Endothelial cell of umbilical vein (primary cell): ENCODE measurements at places on chromosomes 6 and 20. TPM values are rescaled to one million over a fixed set of nuclear protein-coding genes. Genes with fewer than 3 reads are reported as not detected.

Gene SLC17A1
- not detected in 2 replicates for total RNA-seq

Gene NFYA
- 29.0 and 30.9 TPM in 2 replicates for total RNA-seq

Gene LAMA5
- total RNA-seq = 138 and 145 TPM in 2 replicates

Gene HEY2
- not detected in 2 replicates for total RNA-seq

- peak; percentile 32 for DNase-seq
These were observed 15.8 kb downstream of the REPS1 start for GRCh38 chr6:138972226-138972665.

DNA sequence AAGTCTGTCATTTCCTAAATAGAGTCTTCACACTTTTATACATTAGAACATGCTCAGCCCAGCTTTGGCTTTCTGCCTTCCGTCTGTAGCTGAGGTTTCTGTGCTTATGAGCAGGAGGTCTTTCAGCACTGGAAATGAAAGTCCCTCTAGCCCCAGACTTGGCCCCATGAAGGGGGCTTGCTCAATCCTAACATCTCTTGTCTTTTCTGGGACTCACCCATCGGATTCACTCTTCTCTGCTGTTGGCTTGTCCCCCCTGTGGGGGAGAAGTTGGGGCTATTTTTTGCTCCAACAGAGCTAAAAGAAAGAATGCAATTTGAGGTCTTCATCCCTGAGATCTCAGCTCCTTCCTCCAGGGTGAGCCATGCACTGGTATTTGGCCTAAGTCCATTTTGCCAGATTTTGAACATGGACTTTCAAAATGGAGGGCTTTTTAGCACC is 177.7 kb downstream of the MRPL14 start:
- no peak for DNase-seq

DNA sequence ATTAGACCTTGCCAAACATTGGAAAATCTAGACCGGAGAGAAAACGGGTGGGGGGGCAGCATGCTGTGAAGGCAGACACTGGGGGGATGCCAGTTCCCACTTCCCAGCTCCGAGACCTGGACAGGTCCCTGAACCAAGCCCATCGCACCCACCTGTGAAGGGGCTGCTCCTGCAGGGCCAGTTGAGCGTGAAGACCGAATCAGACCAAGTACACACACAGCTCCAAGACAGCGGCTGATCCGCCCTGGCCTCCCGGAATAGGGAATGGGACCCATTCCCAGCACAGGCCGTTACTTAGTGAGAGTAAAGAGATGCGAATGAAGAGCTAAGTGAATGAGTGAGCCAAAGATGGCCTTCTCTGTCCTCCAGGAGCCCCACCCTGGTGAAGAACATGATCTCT is 41.5 kb upstream of the MDFI start:
- no peak for DNase-seq

GRCh38 chr6:133945158-133945557 is 7.9 kb upstream of the TBPL1 start:
- no peak for DNase-seq

DNA sequence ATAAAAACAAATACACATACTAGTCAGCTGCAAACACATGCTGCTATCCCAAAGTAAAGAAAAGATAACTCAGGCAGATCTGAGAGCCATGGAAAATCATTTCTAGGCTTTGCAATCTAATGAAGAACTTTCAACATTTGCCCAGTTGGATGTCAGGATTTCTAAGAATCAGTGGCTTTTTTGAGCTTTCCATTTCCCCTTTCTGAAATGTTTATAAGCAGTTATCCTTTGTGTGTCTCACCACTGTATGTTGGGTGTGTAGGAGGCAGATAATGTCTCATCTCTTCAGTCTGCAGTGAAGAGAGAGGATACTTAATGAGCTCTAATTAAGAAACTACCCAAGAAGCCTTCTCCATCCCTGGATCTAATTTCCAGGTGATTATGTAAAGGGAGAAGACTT is 43.6 kb downstream of the RGS17 start:
- no peak for DNase-seq

GRCh38 chr6:28789553-28790083 is 134.2 kb downstream of the TRIM27 start:
- DNase-seq = peak; percentile 49

- DNase-seq = no peak
These were observed 80.1 kb upstream of the ID4 start for GRCh38 chr6:19757036-19757435.

DNA sequence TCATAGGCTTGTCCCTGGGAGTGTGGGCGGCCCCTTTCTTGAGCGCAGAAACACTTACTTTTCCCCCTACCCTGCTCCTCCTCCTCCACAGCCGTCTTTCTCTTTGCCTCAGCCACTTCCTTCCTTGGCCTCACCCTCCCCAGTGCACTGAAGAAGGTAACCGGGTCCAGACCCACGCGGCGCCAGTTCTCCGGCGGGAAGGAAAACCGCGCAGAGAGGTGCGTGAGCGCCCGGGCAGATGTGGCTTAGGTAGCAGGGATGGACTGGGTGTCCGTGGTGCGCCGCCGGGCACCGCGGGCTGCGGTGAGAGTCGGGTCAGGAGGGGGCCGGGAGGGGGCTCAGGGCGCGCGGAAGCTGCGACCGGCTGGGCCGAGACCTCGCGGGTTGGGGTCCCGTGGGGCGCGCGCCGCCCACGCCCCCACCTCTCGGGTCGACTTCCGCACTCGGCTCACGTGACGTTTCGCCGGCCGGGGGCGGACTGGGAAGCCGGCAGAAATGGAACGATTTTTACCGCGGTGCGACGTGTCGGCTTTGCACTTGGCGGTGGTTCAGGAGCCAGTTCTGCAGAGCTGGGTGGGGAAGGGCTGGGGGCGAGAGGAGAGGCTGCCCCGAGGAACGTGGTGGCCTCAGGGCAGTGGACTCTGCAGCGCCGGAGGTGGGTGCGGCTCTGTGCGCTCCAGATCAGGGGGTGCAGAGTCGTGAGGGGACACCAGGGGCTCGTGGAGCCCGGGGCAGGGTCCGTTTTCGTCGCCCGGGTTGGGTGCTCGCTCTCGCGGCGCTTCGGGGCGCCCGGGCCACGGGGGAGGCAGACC is at the start of gene ABRACL:
Gene ABRACL (plus strand): TSS at position 88 of the 812 bp plus-strand sequence. CDS start 5,416 bp downstream, outside the sequence.
- DNase-seq = peak; percentile 70

DNA sequence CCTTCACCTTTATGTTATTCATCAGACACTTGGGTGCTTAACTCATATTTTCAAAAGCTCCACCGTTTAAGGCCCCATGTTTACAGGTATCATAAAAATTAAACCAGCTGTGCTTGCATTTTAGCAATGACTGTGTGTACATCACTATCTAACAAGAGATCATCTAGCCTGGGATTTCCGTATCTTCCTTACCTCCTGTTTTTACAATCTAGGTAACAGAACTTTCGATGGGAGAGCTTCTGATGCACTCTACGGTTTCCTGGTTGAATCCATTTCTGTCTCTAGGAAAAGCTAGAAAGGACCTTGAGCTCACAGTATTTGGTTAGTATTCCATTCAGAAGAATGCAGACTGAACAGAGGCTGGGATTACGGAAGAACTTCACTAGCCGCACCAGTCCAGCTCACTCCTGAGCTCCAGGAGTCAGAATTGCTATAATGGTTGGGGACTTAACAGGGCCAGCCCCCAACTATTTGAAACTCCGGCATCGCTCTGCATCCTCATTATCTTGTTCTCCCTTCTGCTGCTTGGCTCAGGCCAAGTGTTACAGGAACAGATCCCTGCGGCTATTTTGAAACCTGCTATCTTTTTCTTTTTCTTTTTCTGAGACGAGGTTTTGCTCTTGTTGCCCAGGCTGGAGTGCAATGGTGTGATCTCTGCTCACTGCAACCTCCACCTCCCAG is 13.0 kb upstream of the CLDN20 start:
- no peak for DNase-seq

DNA sequence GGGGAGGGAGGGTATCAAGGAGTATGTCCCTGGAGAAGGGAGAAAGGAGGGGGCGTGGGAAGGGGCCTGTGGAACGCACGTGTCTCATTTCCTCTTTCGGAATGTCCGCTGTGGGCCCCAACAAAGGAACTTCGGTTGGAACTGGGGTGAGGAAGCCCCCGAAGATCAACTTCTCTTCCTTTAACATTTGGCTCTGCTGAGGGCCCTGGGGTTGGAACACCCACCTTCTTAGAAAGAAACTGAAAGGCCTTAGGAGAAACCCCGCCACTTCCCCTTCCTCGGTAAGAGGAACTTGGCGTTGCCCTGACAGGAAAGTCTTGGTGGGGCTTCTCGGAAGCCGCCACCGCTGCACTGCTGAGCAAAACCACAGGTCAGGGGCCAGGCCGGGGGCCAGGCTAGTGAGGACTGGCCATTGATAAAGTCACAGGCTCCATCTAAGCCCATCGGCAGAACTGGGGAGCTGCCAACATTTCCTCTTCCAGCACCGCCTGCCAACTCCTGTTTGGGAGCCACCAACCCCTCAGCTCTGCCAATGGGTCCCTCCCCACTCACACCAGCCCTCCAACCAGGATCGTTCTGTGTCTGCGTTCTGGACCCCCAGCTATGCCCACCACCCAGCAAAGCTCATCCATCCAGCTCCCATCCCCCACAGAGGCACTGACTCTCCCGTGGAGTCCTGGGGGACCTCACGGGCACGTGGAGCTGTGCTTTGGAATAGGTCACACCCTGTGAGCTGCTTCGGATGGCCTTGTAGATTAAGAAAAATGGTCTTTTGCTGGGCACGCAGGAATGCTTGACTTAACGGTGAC is 44.8 kb downstream of the FGD2 start:
- no peak for DNase-seq

GRCh38 chr6:13807696-13808095 is 6.7 kb downstream of the MCUR1 start:
- DNase-seq = no peak

DNA sequence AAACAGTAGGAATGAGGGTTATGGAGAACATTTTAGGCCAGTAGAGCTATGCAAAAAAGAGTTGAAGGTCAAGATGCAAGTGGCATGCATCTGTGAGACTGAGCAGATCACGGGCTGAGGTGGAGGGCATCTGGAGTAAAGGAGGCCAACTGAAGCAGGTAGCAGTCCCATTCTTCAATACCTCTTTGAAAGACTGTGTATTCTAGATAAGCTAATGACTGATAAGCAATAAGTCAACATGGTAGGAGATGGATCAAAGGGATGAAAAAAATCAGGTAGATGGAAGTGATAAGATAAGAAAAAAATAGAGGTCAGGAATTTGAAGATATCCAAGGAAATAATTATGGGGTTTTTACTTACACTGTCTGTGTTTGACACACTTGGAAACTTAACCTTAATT is 55.6 kb downstream of the ARMC2 start:
- DNase-seq = no peak

DNA sequence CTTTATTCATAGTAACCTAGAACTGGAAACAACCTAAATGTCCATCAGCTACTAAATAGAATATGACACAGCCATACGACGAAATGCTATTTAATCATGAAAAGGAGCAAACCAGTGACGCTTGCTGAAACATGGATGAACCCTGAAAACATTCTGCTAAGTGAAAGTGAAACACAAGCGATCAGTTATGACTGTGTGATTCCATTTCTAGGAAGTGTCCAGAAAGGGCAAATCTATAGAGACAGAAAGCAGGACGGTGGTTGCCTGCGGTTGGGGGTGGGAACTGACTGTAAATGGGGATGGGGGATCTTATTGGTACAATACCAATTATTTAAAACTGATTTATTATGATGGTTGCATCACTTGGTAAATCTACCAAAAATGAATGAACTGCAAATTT is 126.8 kb downstream of the IPCEF1 start:
- DNase-seq = no peak

DNA sequence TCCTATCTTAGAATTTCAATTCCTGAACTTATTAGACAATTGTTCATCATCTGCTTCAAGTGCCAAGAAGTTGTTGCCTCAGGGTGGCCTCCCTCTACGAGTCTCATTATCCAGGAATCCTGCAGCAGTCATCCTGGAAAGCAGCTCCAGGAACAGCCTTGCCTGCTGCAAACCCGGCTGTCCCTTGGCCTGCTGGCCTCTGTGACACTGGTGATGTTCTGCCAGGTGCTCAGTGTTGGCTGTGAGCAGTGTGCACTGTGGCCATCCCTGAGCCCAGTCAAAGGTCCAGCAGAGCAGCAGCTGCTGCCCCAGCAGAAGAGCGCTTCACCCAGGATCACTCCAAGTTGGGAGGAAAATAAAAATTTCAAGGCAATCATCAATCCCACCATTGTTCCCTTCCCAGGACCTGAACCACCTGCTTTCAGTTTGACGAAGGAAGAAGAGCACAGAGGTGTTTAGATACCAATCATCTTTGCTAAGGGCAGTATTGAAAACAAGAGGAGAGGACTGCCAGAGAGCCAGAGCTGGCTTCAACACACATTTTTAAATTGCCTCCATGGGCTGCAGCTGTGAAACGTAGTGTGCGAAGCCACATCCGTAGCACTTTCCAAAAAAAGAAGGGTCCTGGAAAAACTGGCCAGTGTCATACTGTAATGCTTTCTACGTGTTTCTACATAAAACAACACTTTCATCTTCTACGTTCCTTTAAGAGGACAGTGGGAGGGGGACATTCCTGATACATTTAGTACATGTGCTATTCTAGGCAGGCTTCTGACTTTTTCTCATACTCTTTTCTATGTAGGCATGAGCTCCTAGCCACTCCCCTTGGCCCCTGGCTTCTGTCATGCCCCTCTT is 7.2 kb upstream of the FAM50B start:
- DNase-seq = no peak

DNA sequence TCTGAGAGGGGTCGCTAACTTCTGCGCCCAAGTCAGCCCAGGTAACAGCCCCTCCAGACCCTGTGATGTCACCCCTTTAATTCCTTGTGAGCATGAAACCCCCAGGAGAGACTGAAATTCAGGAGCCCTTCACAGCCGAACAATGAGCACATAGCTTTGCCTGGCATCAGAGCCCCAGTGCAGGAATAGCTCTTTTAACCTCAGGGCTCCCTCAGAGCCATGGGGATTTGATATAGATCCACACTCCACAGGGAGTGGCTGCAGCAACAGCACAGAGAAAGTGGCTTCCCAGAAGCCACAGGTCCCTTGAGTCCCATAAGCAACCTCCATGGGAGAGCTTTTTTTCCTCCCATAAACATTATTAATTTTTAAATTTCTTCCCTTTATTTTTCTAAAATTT is 150.0 kb upstream of the MARCKS start:
- no peak for DNase-seq

DNA sequence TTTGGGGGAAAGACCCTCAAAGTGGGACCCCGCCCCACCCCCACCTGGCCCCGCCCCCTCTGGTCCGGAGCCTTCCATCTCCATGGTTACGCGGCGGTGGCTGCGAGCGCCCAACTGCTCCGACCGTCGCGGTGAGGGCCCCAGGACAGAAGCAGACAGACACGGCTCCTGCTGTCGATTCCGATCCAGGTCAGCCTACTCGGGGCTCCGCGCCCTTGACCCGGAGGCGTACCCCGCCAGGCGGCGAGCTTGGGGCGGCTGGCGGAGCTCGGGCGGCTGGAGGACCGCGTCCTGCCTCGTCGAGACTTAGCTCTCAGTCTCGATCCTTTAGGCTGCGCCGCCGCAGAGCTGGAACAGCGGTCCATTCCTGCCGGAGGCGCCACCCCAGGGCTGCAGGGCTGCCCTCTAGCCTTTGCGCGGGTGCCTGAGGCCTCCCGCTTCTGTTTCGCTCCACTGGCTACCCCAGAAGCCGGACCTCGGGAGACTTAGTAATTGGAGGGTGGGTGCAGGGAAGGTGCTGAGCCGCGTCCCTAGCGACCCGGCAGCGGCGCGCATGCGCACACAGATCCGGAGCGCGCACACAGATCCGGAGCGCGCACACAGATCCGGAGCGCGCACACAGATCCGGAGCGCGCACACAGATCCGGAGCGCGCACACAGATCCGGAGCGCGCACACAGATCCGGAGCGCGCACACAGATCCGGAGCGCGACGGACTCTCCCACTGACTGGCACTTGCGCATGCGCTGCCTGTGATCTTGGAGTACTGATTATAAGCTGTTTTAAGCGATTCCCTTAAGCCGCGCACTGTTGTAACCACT is at the start of gene CFAP206:
Gene CFAP206 (plus strand): TSS at position 72 of the 820 bp plus-strand sequence. CDS start 1,868 bp downstream, outside the sequence.
- DNase-seq = peak; percentile 95

- DNase-seq = no peak
These were observed 100.2 kb upstream of the HMGN3 start for GRCh38 chr6:79334674-79335073.
